Stimulated activated naive CD8-positive, alpha-beta T cell treated with anti-CD3 and anti-CD28 coated beads, Interleukin-15, amount 100 ng/mL, for 72 hours (primary cell): ENCODE measurements at places on chromosomes 7 and 10.

GRCh38 chr7:121499624-121500023 is 103.5 kb upstream of the FAM3C start:
- DNase-seq, result peak; percentile 45

- DNase-seq, result no peak
Measured at GRCh38 chr10:51405580-51406351, 293.6 kb downstream of the CSTF2T start.

- DNase-seq, result no peak
Measured at GRCh38 chr10:110430340-110431273, 67.1 kb upstream of the DUSP5 start.

DNA sequence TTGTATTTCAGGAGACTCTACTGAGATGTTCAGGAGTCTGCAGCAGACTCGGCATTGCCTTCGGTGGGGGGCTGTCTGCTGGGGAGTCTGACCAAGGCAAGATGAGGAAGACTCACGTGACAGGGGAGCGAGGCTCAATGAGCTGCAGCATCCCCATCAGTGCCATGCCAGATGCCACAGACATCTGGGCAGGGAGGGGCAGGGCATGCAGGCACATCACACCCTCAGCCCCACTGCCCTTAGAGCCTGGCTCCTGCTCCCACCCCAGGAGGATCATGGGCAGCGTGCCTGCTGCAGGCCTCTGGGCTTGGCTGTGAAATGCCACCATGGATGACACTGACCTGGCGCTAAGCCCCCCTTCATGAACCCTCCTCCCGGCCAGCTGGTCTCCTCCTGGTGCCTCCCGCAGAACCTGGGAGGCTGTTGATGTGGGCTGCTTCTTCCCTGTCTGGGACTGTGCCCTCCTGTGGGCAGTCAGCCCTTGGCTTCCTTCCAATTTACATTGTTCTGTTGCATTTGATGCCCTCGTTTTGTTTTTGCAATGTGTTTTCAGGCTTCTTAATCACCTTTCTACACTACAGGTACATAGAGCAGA is 235.0 kb downstream of the PAXIP1 start:
- DNase-seq, result no peak

- no peak for DNase-seq
Measured at GRCh38 chr7:47534322-47535034, 47.4 kb downstream of the TNS3 start.

DNA sequence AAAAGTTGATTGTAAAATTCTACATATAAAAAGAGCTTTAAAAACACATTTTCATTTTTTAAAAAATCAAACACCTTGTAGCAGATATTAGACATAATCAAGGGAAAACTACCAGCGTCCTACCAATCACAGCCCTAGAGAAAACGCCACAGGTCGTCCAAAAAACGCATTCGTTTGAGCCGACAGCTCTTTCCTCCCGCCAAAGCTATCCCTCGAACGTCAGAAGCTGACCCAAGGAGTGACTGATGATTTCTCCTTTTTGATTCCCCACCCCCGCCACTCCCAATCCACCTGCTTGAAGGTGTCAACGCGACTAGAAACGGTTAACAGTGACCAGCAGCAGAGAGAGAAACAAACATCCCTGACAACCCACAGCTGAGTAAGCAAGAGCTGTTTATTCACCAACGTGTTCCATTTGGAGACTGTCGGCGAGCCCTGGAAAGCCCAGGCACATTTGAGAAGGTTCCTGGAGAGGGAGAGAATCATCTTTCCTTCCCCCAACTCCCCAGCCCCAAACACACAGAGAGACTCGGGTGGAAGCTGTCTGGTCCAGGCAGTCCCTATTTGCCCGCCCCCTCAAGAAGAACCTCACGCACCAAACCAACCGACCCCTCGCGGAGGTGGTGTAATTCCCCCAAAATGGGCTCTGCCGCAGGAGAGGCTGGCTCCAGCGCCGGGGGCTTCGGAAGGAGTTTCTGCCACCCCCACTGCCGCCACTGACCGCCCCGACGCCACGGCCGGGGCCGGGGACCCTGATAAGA is 622 bp downstream of the CPEB3 start:
- peak; percentile 50 for DNase-seq

DNA sequence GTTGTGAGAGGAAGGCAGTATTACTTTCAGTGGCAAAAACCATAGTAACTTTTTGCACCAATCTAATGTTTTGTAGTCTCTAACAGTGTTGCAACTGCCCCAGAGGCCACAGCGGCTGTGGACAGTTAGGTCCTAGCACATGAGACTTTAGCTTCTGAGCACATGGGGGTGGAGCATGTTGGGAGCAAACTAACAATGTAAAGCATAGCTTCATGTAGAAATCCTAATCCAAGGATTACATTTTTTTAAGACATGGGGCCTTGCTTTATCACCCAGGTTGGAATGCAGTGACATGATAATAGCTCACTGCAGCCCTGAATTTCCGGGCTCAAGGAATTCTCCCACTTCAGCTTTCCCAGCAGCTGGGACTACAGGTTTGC is 49.0 kb downstream of the LAMB1 start:
- no peak for DNase-seq

DNA sequence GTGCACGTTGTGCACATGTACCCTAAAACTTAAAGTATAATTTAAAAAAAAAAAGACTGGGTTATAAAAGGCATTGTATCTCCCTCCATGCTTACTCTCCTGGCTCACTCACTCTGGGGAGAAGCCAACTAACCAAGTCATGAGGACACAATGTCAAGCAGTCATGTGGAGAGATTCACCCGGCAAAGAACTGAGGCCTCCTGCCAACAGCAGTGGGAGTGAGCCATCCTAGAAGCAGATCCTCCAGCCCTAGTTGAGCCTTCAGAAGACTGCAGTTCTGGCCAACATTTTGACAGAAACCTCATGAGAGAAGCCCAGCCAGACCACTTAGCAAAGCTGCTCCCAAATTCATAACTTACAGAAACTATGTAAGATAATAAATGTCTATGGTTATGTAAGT is 521.7 kb upstream of the FZD8 start:
- no peak for DNase-seq

- DNase-seq, result no peak
Measured at GRCh38 chr7:129263168-129263567, 38.3 kb downstream of the AHCYL2 start.

GRCh38 chr10:44102726-44103255 is 282.1 kb downstream of the CXCL12 start:
- DNase-seq, result no peak

- DNase-seq, result no peak
Measured at GRCh38 chr10:31034098-31034909, 2.6 kb upstream of the ZNF438 start.

GRCh38 chr10:30999070-30999712 is 32.5 kb downstream of the ZNF438 start:
- peak; percentile 13 for DNase-seq

GRCh38 chr10:33391611-33392465 is 57.4 kb upstream of the NRP1 start:
- no peak for DNase-seq

DNA sequence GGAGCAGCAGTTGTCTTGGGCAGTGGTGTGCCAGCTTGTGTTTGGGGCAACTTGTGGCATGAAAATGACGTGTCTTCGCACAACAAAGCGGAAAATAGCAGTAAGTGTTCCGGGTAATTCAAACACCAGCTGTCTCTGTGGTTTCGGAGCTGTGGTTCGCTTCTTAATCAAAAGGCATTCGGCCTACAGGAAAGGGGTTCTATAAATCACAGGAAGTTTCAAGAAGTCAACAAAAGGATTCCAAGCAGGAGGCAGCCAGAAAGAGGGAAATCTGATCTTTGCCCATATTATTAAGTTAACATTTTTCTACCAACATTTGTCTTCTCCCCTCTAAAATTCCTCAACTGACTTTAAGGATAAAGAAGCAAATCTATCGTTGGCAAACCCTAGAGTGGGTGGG is 353.4 kb downstream of the FGFR2 start:
- DNase-seq, result no peak

GRCh38 chr7:118194571-118194970 is 10.6 kb downstream of the LSM8 start:
- DNase-seq, result no peak

DNA sequence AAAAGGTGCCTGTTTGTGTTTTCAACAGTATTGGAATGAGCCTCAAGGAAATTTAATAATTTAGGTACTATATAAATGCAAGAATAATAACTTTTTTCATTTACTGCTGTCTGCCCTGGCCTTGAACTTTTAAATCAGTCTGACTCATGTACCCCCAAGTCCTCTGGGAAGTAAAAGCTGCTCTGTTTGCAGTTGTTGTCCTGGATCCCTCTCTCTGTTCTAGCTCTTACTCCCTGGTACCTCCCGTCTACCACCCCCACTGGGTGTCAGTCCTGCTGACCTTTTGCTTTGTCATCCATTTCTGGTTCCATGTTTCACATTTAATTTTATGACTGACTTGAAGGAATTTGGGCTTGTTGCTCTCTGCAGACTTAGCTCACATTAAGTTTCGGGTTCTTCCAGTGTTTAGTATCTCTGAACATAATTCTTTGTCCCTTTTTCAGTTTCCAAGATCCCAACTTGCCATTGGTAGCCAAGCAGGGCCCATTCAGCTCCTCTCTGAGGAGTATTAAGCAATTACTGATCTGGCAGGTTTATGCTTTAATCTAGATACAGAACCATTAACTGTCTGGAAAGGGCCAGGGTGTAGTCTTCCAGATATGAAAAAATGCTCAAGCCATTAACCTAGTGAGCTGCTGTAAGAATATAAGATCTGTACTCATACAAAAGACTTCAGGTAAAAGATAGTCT is 208.7 kb upstream of the FAM3C start:
- DNase-seq, result no peak

DNA sequence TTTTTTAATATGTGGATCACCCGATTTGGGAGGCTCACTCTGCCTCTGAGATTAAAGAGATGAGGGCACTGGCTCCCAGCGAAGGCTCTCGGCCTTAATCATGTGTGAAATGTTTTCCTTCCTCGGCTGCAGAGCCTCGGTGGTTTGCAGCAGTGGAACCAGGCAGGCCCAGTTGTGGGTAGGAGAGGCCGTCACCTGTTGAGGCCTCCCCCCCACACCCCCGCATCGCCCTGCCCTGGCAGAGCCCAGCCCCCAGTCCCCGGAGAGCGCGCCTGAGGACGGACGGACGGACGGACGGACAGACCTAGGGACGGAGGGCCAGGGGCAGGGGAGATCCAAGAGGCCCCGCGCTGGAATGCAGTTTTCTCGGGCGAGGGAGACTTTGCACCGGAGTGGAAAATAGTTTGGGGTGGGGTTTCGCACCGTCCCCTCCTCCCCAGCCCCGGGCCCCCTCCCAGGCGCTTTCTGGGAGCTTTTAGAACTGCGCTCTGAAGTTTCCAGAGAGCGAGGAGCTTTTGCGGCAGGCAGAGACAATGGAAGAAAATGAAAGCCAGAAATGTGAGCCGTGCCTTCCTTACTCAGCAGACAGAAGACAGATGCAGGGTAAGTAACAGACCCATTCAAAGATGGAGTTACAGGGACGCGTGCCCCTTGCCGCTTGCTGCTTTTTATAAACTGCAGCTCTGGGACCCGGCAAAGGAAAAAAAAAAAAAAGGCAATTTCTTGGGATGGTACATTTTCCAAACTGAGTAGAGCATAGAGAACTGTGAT is at the start of gene KIAA1217:
Gene KIAA1217 (plus strand): TSS at position 478 of the 771 bp plus-strand sequence. CDS start 56 bp downstream, at position 534.
- peak; percentile 3 for DNase-seq

GRCh38 chr10:29370097-29371092 is 81.5 kb downstream of the LYZL1 start:
- no peak for DNase-seq

DNA sequence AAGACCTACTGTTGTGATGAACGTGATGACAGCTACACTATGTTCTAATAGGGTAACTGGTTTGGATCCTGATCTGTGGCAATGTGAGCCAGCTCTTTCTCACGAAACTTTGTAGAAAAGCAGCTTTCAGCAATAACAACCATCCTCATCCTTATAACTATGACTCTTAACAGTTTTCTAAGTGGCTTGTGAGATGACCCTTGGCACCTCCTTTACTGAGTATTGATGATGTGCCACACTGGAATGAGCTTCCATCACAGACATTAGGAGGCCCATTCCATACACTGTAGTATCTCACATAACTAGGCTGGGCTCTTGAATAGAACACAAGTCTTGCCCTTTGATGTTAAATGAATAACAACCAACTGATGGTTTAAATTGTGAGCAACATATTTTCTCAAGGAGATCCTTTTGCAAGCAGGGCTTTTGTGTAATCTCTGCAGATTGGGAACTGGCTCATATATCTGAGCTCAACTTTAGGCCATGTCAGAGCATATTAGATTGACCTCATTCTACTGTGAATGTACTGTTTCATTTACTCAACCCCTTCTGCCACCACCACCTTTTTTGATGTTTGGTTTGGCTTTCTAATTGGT is 46.4 kb downstream of the MYPN start:
- DNase-seq, result no peak

GRCh38 chr10:24313283-24313682 is 104.3 kb downstream of the KIAA1217 start:
- no peak for DNase-seq

DNA sequence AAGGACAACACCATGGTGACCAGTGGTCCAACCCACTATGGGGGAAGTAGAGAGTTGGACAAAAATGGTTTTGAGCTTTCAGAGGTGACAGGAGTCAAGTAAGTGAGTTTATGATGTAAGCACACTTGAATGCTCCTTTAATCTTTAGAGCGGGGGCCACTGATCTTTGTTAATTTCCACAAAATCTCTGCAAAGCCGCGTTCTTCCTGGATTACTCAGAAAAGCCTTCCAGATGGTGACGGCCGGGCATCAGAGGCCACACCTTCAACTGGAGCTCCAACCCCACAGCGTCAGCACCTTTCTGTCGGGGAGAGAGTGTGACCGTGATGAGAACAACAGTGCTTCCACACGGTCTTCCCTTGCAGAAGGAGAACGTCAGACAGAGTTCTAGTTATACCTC is 35.2 kb upstream of the KLF6 start:
- no peak for DNase-seq

DNA sequence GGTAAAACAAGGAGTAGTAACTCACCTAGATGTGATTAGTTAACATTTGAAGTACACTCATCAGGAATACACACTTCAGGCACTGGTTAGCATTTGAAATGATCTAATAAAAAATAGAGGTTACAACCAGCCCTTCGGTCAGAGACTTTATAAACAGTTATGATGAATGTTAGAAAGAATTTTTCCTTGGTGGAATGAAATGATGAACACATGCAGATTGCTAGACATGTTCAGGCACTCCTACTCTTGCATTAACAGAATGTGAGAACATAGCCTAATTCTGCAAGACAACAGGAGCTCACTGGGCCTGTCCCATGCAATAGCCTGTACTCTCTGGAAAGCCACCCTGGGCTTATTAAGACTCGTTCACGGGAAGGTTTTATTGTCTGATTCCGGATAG is 47.3 kb upstream of the TECTB start:
- no peak for DNase-seq

GRCh38 chr7:69757981-69758430 is 159.7 kb downstream of the AUTS2 start:
- no peak for DNase-seq

- DNase-seq, result no peak
Measured at GRCh38 chr7:48158404-48158803, 12.9 kb upstream of the ABCA13 start.
